Stimulated activated CD4-positive, alpha-beta T cell treated with anti-CD3 and anti-CD28 coated beads, Interleukin-4, amount 100 ng/mL, for 1 hour (primary cell): ENCODE measurements at places on chromosomes 7 and 10.

GRCh38 chr10:80540981-80541750 lies 3.5 kb downstream of the SH2D4B start:
- no peak for DNase-seq

GRCh38 chr10:93138113-93138870 lies 64.6 kb downstream of the CYP26A1 start:
- no peak for DNase-seq

DNA sequence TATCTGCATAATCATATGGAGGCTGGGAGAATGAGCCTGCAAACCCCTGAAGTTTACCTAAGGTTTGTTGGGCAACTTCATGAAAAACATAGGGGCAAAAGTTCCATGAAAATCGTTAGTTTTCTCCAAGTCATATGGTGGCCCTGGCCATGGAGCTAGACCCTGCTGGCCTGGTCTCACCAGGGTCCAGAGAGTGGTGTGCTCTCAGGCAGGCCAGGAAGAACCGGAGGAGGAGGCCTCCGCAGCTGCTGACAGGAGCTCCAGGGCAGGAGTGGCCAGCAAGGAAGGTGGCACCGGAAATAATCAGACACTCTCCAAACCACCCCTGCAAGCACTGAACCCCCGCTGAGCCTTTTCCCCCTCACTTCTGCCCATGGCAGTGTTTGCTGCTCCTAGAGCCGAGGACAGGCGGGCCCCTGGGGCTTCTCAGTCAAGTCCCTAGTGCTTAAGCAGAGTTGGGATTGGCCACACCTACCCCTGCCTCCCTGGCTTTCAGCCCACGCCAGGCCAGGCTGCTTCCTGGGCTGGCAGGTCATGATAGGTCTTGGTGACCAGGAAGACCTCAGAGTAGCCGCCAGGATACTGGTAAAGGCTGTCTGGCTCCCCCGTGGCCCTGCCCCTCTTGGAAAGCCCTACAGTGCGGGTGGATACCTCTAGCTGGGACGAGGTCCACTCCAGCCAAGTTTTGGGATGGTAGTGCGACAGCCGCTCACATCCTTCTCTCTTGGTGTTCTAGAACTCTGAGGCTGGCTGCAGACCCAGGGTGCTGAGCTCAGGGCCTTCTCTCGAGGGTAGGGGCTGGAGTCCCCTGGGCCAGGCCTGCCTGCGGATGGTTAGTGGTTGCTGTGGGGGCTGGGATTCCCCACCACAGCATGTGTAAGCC lies 242.8 kb downstream of the MGMT start:
- DNase-seq: no peak

- DNase-seq: peak; percentile 15
These were observed 54.7 kb upstream of the EGR2 start for GRCh38 chr10:62870866-62871265.

- no peak for DNase-seq
These were observed 50.8 kb downstream of the PHYHIPL start for GRCh38 chr10:59227136-59227673.

GRCh38 chr7:55965805-55966421 lies 1.5 kb downstream of the NIPSNAP2 start:
- DNase-seq: no peak

- no peak for DNase-seq
These were observed 83.5 kb upstream of the CUX1 start for GRCh38 chr7:101733713-101734475.

GRCh38 chr7:140541513-140542227 lies 62.4 kb upstream of the MKRN1 start:
- no peak for DNase-seq

DNA sequence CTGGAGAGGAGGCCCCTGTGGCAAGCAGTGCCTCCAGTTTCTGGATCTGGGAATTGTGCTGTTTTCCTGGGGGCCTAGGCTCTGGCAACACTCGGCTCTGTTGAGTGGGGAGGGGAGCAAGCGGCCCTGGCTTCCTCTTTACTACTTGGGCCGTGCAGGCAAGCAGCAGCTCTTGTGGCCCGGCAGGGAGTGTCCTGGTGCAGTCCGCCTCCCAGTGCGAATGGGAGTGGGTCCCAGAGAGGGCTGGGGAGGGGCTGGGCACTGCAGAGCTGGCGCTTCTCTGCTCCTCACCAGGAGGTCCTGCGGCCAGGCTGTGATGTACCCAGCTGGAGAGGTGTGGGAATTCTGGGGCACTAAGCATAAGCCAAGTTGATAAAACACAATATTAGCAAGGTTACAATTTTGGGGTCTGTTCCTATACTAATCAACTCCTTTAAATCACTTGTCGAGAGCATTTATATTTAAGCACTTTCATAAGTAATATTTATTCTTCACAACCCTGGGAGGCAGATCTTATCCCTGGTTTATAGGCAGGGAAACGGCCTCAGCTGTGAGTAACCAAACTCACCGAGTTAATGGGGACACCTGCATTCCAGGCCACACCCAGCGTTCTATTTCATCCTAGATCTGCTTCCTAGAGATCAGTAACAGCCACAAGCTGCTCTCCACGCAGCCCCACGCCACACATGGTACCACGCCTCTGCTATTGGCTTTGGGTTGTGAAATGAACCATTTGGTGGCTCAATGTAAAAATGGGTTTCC lies 183.4 kb upstream of the PLXNA4 start:
- no peak for DNase-seq

DNA sequence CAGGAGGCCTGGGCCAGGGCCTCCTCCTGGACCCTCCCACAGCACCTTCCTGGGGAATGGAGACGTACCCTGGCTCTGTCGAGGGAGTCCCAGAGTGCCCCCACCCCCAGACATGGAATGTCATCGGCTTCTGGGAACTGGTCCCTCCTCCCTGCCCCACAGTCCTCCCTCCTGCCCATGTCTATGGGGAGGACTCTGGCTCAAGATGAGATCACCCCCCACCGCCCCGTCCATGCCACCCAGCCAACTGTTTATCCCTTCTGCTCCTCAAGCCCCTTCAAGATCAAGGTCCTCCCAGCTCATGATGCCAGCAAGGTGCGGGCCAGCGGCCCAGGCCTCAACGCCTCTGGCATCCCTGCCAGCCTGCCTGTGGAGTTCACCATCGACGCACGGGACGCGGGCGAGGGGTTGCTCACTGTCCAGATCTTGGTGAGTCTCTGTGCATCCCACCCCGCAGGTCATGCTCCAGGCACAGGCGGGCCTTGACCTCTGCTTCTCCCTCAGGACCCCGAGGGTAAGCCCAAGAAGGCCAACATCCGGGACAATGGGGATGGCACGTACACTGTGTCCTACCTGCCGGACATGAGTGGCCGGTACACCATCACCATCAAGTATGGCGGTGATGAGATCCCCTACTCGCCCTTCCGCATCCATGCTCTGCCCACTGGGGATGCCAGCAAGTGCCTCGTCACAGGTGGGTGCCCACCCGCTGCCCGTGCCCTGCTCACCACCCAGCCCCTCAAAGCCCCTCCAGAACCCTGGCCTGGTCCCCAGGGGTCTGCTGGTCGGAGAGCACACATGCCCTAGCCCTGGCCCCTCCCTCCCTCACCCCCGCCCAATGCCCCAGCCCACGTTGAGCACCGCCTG lies 14.1 kb upstream of the ATP6V1F start:
- no peak for DNase-seq

DNA sequence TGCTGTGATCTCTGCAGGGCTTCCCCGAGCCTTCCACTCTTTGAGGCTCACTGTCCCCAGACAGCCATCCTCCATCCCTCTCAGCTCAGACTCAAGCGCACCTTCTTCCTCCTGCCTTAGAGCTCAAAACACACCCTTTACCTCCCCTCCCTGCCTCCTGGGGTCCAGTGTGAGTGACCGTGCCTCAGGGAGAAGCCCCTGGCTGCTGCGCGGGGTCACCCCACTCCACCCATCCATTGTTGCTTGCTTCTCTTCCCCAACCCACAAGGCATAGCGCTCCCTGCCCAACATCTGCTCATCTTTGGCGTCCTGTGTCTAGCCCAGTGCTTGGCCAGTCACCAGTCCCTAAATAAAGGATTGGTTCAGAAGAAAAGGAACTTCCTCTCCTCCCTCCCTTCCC lies 170.3 kb downstream of the TCERG1L start:
- no peak for DNase-seq
